ENCODE measurements at places on chromosomes 3 and 15.

DNA sequence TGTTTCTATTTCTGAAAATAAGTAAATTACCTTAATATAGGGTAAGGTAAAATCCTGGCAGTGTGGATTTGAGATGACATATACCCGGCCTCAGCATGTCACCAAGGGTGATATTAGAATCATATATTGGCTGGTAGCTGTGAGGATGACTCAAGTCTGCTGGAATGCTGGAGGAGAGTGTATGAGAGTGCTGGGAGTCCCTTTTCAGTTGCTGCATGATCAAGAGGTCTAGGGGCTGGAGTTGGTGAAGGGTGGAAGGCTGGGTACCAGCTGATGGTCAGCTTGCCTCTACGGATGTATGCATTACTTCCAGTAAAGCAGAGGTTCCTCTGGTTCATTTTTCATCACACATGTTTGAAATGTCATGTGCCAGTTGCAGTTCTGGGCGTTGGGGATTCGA lies 40.6 kb downstream of the SLC25A26 start:
- no peak for DNase-seq

- DNase-seq = peak; percentile 32
Measured at GRCh38 chr15:28975766-28976179, 90.0 kb downstream of the APBA2 start.

GRCh38 chr3:3923619-3924018 lies 124.4 kb downstream of the LRRN1 start:
- DNase-seq = no peak

DNA sequence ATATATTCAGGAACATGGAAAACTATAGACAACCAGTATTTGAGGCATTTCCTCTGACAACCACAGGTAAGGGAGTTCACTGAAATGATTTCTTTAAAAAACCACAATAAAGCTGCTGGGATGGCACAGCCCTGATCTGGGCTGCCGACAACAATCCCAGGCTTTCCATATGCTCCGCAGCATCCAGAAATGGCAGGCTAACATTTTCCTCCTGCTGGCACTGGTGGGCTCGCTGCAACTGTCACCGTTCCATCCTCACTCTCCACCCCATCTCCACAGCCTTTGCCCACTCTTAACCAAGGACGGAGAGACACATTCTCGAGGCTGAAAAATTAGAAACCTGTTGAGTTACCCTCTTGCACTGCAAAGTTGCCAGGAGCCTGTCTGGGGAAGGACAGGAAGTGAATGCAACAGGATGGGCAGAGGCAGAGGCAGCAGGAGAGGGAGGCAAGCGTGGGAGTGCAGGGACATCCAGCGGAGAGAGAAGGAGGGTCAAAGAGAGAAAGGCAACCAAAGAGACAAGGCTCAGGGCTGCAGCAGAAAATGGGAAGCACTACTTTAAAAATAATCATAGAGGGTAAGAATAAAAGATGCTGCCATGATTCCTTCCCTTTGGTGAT lies 79.0 kb upstream of the ARRDC4 start:
- DNase-seq = no peak

DNA sequence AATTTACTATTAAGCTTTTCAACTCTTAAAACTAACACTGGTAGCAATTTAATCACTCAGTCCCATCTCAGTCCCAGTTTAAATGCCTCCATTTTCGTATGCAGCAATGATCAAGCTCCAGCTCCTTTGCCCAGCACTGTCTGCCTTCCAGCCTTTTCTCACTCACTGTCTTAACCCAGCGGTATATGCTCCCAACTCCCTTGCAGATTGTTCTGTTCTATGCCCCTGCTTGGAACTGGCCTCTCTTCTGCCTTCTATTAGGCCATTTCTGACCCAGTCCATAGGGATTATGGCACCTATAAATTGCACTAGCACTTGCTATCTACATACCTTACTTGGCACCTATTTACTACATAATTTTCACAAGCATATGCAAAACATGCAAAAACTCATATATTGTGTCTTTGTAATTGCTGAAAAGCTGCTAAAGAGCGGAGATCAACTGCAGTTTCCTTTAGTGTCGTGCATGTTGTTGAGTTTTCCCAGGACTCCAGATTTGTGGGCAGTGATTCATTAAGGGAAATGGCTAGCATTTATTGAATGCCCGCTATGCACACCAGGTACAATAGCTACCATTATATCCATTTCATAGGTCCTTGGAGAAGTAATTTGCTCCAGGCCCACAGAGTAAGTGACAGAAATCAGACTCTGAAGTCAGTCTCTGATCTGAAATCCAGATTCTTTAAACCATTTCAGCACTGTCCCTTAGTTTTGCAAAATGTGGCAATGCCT lies 24.4 kb downstream of the CRBN start:
- no peak for DNase-seq

DNA sequence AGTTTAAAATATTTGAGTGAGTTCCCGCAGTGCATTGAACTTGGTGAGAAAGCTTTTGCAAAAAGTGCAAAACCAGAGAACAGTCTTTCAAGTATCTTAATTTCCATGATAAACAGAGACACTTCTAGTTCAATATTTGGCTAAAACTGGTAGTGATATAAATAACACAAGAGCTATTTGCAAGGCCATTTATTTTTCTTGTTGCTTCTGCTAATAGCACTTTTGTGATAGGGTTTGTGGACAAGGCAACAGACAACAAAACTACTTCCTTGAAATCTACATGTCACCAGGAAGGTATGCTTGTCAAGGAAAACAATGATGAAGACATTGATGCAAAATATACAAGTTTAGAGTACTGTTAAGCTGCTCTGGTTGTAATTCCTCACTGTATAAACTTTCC lies 1225.1 kb downstream of the OTOL1 start:
- no peak for DNase-seq

Data from stimulated activated CD4-positive, alpha-beta T cell treated with anti-CD3 and anti-CD28 coated beads, Interleukin-12 subunit alpha, Interleukin-12 subunit beta, amount 100 ng/mL, for 48 hours (primary cell).